ENCODE measurements at places on chromosomes 4 and X. TPM values are rescaled to one million over a fixed set of nuclear protein-coding genes. Genes with fewer than 3 reads are reported as not detected.

The RBMXL3 gene
- polyA plus RNA-seq: not detected

The GPRASP1 gene
- polyA plus RNA-seq: 13.8 TPM

The RBM47 gene
- 98.4 TPM for polyA plus RNA-seq

The TASL gene
- 0.96 TPM for polyA plus RNA-seq

GRCh38 chrX:97158269-97158668, 274.6 kb downstream of the RPA4 start:
- no peak for DNase-seq

- no peak for DNase-seq
These were observed 72.0 kb downstream of the WFS1 start for GRCh38 chr4:6341696-6342095.

GRCh38 chrX:120753413-120754251, 122.0 kb downstream of the CT47B1 start:
- DNase-seq: no peak

DNA sequence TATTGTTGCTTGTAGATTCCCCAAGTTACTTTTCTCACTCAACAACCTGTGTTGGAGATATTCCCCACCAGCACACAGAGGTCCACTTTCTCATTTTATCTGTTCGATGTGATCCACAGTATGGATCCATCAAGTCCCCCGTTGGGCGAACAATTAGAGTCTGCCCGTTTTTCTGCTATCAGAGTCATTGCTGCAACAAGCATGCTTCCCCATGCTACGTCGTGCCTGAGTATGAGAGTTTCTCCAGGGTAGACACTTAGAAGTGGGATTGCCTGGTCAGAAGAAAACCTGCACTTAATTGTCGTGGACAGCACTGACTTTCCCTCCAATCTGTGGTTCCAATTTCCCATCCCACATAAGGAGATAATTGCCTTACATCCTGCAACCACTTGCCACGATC, 62.7 kb upstream of the SHOX start:
- no peak for DNase-seq

GRCh38 chrX:43899878-43900815, 17.9 kb upstream of the MAOB start:
- no peak for DNase-seq

DNA sequence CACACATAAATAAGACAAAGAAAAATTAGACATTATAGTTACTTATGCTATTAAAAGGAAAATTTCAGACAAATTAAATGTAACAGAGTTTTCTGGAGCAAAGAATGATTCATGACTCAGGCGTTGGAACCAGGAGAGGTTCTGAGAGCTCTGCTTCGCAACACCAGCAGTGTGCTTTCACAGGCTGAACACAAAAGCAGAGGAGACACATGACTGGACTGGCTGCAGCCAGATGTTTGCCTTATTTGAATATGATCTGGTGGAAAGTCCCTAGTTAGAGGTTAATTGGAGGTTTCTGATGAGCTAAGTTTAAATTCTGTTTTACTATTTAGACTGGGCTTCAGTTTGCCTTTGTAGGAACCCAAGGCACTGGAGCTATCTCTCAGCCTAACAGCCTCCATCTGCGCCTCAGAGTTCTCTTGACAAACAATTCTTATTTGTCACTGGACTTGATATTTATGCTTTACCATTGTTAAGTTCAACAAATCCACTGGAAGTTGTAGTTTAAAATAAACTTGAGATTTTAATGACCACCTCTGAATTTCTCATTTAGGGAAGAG, 16.2 kb downstream of the BOD1L1 start:
- no peak for DNase-seq

GRCh38 chr4:8221476-8221875, 22.4 kb downstream of the SH3TC1 start:
- no peak for DNase-seq

- no peak for DNase-seq
These were observed 602.0 kb upstream of the CPEB2 start for GRCh38 chr4:14400307-14400706.

- DNase-seq: no peak
These were observed 252.1 kb upstream of the KLHL4 start for GRCh38 chrX:87265518-87265917.

Measured in large intestine (tissue), 12 donors.